GM12865 (cell line): ENCODE measurements at places on chromosomes 4 and X.

GRCh38 chr4:20311856-20312255, 60.2 kb downstream of the SLIT2 start:
- DNase-seq: no peak

- DNase-seq: peak; percentile 78
Measured at GRCh38 chrX:39577985-39578869, 519.5 kb downstream of the BCOR start.

GRCh38 chr4:44287505-44287904, 161.1 kb downstream of the KCTD8 start:
- DNase-seq: no peak

GRCh38 chr4:124499261-124499660, 213.3 kb downstream of the ANKRD50 start:
- no peak for DNase-seq

DNA sequence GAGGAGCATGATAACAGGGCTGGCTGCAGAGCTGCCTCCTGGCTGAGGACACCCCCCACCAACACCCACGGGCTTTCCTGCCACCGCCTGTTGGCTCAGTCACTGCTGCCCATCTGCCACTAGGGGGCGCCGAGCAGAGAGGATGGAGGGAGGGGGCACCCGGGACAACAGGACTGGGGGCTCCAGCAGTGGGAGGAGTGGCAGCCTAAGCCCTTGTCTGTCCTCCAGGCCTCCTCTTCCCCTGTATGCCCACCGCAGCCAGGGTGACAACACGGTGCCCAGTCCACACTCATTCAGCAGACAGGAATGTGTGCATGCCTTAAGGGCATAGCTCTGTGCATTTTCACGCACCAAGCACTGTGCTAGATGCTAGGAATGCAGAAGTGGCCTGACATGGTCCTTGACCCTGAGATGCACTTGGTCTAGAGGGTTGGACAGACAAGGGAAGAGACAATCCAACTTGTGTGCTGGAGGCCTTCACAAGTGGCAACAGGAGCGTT, 149.9 kb downstream of the AMMECR1 start:
- DNase-seq: peak; percentile 36

DNA sequence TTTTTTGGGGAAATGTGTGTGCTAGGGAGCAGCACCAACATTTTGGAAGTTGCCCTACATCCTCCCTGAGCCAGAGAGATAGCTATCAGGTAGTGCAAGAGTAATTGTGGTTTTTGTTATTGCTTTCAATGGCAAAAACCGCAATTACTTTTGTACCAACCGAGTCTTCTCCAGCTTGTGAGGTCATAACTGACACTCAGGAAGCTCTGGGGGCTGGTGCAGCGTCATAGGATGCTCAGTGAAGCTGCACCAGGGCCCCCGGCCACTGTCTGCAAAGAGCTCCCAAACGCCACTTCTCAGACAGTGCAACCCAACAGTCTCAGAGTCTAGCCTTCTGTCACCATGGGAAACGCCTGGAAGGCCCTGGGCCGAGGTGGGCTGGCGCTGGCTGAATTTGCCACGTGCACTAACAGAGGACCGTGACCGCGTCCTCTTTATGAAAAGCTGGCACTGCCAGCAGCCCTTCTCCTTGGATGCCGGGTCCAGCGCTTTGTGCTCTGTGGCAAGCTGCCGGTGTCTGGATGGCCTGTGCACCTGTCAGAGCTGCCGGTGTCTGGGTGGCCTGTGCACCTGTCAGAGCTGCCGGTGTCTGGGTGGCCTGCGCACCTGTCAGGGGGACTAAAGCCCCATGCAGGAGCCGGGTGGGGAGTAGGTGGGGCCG, 19.4 kb downstream of the SH3TC1 start:
- DNase-seq: no peak

- no peak for DNase-seq
Measured at GRCh38 chr4:86013621-86014020, 346.2 kb downstream of the MAPK10 start.

DNA sequence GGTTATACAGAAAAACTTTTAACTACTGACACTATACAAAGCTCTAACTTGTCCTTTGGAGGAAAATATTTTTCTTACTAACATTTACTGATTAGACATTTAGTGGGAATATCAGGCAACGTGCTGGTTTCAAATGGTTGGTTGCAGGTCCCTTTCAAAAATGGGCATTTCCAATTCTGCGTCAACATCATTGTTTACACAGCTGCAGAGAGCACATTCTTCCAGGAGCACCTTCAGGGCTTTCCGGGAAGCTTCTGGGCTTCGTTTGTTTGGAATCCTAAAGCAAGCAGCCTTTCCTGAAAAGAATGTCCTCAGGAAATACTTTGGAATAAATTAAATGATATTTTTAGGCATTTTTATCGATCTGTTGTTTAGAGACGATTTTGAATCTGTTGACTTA, 289.7 kb downstream of the TRIML1 start:
- DNase-seq: no peak

DNA sequence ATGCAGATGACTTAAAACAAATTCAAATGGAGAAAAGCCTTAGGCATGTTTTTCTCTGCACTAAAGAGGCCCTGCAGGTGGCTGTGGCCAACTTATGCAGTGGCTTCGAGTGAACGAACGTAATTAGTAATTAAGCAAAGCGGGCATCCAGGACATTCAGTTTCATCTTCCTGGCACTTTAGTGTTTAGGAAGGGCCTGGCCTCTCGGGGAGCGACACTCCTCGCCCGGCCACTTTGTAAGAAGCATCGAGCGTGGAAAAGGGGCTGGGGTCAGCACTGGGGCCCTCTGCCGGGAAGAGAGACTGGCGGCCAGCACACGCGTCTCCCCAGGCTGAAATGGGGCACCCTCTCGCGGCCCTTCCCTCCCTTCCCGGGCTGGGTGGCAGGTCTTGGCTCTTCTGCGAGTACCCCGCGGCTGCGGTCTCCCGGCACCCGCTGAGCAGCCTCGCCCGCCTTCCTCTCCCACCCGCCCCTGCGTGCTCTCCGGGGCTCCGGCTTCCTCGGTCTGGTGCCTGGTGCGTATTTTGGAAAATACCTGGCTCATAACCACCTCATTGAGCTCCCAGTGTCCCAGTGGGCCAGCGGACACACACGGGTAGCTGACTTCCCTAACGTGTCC, 677 bp upstream of the CYP4V2 start:
- DNase-seq: peak; percentile 61

- DNase-seq: no peak
Measured at GRCh38 chr4:152981842-152982241, 45.7 kb downstream of the FHDC1 start.

DNA sequence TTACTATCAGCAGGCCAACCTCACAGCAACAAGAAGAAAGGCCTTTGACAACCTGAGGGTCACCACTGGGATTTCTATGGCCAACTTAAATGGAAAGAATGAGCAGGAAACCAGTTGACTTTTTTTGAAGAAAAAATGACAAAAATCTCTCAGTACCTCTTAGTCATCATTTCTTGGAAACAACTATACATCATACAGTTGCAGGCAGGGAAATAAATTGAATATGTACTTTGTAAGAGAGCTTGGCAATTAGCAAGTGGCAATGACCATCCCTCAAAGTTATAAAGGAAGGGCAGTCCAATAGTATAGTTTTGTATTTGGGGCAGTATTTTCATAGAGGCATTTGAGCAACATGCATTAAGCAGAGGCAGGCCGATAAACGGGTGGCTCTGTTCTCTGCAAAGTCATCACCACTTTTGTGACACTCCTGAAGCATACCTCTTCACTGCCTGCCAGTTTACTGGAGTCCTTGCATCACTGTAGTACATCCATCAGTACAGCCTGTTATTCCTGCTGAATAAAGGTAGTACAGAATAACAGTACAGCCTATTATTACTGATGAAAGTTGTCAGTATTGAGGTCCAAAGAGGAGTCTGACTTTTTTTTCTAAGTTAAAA, 83.3 kb upstream of the AMELX start:
- DNase-seq: no peak

- DNase-seq: peak; percentile 52
Measured at GRCh38 chr4:170497112-170497511, 407.4 kb upstream of the AADAT start.

- peak; percentile 25 for DNase-seq
Measured at GRCh38 chr4:79298027-79298426, 27.8 kb downstream of the NAA11 start.

GRCh38 chr4:100632163-100632562, 114.3 kb upstream of the EMCN start:
- no peak for DNase-seq

DNA sequence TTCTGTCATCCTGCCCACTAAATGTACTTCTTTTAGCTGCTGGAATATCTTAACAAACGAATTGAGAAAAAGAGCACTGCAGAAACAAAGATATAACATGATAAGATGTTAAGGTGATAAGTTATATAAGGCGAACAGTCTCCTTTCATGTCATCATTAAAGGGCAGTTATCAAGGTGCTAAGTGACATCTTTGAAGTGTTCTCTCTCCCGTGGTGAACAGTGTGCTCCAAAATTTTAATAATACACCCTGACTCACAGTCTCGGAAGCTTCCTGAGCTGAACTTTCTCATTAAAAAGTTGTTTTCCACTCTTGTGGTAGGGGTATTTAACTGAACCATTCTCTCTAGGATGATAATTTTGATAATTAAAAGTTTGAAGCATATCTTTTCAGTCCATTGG, 61.6 kb downstream of the PLS3 start:
- DNase-seq: no peak

DNA sequence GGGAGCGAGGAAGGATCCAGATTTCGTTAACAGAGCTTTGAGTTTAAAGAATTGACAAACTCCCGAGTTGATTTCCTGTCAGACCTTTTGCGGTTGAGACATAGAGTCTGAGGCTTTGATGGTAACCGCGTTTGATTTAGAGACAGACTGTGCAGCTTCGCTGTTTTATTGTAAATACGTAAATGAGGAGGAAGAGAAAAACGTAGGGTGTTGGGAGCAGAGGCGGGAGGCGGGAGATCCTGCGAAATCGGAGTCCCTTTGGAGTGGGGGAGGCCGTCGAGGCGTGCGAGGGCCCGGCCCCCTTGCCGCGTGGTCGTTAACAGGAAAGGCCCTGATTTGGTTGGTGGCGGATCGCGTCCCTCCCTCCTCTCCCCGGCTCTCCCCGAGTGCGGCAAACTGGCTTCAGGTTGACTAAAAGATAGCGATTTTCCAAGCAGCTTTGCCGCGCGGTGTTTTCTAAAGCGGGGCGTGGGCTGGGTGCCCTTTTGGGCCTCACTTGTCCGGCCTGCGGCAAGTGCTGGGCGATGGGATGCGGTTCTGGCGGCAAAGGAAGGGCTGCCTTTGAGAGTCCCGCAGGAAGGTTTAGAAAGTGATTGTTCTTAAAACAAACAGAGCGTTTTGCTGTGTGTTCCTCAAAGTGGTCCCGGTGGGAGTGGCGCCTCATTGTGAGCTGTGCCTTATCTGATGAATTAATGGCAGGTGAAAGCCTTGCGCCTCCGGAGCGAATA, 857 bp downstream of the SCML1 start:
- peak; percentile 1 for DNase-seq

- DNase-seq: peak; percentile 22
Measured at GRCh38 chrX:131729295-131729694, 185.4 kb downstream of the OR13H1 start.

DNA sequence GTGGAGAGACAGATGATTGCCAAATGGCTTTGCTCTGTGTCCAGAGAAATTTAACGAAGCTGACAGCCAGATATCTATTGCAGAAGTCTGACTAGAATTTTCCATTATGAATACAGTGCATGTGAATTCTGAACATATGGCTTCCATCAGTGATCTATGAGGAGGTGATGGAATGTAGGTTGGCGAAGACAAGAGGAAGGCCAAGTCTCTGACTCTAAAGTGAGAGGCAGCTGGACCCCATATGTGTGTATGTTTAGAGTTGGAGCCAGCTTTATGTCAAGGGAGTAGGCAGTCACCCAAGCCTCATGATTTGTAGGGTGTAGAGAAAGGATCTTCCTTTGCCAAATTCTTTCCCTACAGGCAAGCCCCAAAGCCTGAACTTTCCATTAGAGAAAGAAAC, 76.2 kb upstream of the TEX13D start:
- DNase-seq: no peak

GRCh38 chrX:22585831-22586230, 313.1 kb downstream of the CBLL2 start:
- DNase-seq: peak; percentile 0

- no peak for DNase-seq
Measured at GRCh38 chr4:143626134-143626911, 74.2 kb downstream of the FREM3 start.

- no peak for DNase-seq
Measured at GRCh38 chr4:6368601-6369000, 99.0 kb downstream of the WFS1 start.

GRCh38 chrX:94389044-94389443, 715.0 kb downstream of the FAM133A start:
- DNase-seq: no peak

GRCh38 chr4:62018537-62018936, 818.4 kb downstream of the ADGRL3 start:
- no peak for DNase-seq

GRCh38 chrX:116292183-116292582, 121.6 kb downstream of the AGTR2 start:
- no peak for DNase-seq

GRCh38 chr4:113173126-113173792, 123.8 kb downstream of the ANK2 start:
- DNase-seq: no peak

GRCh38 chr4:128974136-128974581, 119.2 kb downstream of the SCLT1 start:
- DNase-seq: no peak

- DNase-seq: peak; percentile 0
Measured at GRCh38 chrX:38055170-38055847, 49.0 kb downstream of the SYTL5 start.

- no peak for DNase-seq
Measured at GRCh38 chr4:152901205-152901604, 34.9 kb upstream of the FHDC1 start.

DNA sequence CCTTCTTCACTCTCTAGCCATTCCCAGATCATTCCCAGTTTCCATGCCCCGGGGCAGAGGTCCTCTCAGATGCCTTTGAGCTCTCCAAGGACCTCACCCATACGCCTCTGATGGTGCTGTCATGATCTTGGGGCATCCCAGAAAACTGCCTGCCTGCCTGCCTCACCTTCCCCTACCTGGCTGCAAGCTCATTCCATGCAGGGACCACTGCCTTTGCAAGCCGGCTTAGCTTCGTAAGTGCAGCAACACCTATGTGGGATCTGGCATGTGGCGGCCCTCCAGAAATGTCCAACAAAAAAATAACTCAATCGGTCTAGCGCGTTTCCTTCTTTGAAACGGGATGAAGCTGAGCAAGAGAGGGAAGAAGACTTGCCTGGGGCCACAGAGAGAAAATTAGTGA, 53.0 kb downstream of the C4orf50 start:
- no peak for DNase-seq

DNA sequence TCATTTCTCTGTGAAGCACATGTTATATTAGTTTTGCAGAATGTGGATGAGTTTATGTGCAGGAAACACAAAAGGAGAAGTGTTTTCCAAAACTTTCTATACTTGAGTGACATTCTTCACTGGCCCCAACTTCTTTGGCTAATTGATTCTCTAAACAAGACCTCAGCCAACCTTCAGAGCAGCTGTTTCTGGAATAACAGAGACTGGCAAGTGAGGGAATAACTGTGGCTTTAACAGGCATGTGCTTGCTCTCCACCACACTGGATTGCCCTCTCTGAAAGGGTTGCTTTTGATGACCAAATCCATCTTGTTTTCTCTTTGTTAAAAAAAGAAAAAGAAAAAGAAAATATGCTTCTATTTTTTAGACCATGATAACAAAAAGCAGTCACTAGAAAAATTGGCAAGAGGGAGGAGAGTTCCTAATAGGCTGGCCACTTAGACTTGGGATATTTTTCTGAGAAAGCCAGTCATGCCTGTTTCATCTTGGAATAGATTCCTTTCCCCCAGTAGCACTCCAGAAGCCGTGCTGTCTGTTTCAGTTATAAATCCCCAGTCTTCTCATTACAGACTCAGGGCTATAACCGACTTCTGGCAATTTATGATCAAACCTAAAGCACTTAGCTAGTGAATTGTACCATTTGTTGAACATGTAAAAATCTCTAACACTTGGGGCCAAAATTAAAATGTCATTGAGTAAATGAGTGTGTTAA, 295.0 kb upstream of the NR3C2 start:
- no peak for DNase-seq
